RWPE2 (cell line): ENCODE measurements at places on chromosomes 1 and 21.

- DNase-seq: no peak
Observed at GRCh38 chr1:173175514-173176145, 31.5 kb downstream of the TNFSF4 start.

- DNase-seq: no peak
Observed at GRCh38 chr21:44285138-44285992, at the start of gene AIRE. Gene AIRE (plus strand): TSS chr21:44285876. CDS start chr21:44286007, 131 bp downstream.

DNA sequence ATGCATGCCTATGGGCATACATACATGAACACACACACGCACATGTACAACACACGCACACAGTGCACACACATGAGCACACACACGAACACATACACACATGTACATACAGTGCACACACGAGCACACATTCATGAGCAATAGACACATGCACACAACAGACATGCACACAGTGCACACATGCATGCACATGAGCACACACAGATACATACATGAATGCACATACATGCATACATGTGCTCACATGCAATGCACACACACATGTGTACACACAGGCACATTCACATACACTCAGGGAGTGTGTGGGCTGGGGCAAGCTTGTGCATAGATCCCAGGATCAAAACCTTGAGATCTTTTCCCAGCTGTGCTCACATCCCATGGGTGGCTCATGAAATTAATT lies 18.9 kb downstream of the CRYAA start:
- peak; percentile 6 for DNase-seq

DNA sequence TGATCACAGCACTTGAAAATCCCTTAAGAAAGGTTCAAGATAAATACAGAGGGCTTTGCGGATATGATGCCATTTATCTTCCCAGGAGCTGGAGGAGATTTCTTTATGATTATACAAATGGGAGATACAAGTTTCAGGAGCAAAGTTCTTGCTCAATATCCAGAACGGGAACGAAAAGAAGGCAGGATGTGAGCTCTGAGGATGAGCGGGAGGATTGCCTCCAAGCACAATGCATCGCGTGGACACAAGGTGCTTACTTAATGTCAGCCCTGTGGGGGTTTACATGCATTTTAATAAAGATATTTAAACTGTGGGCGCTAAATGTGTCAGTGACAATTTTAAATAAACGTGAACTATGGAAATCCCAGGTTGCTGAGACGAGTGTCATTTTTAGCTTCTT lies 59.0 kb downstream of the SYT6 start:
- no peak for DNase-seq

DNA sequence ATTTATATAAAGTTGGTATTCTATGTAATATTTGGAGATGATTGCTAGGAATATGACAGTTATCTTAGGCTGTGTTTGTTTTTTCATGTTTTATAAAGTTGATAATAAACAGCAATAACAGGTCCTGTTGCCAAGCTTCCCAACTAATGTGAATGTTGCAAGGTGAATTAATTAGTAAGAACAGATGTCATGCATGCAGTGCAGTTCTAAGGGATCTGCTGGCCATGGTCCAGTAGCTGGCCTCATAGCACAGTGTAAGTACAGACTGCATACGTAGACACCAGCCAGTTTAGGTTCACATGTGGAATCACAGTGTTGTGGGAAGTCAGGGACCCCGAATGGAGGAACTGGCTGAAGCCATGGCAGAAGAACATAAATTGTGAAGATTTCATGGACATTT lies 478.2 kb downstream of the NEGR1 start:
- DNase-seq: no peak

DNA sequence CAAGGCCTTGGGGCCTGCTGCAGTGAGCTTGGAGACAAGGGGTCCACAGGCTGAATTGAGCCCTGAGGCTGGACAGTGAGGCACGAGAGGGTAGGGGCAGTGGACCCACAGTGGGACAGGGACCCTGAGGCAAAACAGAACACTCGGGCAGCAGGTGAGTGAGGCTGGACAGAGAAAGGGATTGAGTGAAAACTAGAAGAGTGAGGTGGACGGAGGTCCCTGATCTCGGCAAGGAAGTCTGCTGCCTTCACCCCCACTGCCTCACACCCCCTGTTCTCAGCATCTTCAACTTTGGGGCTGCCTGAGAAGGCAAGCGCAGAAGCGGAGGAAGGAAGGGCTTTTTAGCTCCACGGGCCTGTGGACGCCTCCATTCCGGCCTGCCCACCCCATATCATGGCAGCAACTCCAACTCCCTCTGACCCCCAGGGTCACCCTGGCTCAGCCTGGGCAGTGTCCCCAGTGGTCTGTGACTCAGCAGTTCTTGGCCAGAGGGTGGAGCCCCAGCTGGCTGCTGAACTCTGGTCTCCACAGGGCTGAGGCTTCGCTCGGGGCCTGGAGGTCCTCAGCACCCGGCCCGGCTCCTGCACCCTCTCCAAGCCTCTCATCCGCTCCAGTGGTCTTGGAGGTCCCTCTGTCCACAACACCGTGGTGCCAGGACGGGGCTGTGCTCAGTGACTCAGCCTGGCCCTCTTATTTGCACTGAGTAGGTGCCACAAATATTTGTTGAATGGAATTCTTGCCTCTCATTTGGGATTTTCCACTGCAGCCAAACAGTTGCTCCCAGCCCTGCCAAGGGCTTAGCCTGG lies 60.0 kb upstream of the EPS8L3 start:
- DNase-seq: no peak

- DNase-seq: no peak
Observed at GRCh38 chr1:236795757-236796667, 920 bp downstream of the MTR start.

GRCh38 chr1:51044199-51044598 lies 57.8 kb upstream of the C1orf185 start:
- DNase-seq: no peak

DNA sequence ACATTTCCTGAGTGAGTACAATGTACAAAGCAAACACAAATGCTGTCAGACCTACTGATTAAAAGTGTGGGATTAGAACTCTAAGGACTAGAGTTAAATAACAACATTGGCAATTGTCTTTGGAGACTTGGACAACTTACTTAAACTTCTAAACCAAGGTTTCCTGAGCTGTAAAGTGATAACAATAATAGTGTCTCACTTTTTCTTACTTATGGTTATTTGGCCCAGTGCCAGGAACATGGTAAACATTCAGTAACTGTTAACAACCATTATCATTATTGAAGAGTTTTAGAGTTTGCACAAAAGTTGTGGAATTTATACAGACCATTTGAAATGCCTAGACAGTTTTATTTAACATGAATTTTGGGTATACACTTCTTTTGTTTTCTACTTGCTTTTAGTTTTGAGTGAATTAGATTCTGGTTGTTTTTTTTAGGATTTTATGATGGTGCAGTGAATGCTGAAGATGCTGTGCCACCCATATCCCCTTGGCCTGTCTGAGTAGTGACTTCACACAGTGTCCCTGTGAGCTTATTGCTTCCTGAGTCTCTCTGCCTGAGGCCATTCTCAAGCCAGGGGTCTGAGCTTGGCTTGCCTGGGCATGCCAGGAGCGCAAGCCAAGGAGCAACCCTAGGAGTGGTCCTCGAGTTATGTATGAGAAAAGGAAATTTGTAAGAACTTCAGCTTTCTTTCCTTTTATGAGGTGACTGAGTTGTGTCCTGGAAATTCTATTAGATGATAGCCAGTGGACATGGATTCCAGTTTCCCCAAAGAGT lies 932.8 kb downstream of the TTLL7 start:
- no peak for DNase-seq

DNA sequence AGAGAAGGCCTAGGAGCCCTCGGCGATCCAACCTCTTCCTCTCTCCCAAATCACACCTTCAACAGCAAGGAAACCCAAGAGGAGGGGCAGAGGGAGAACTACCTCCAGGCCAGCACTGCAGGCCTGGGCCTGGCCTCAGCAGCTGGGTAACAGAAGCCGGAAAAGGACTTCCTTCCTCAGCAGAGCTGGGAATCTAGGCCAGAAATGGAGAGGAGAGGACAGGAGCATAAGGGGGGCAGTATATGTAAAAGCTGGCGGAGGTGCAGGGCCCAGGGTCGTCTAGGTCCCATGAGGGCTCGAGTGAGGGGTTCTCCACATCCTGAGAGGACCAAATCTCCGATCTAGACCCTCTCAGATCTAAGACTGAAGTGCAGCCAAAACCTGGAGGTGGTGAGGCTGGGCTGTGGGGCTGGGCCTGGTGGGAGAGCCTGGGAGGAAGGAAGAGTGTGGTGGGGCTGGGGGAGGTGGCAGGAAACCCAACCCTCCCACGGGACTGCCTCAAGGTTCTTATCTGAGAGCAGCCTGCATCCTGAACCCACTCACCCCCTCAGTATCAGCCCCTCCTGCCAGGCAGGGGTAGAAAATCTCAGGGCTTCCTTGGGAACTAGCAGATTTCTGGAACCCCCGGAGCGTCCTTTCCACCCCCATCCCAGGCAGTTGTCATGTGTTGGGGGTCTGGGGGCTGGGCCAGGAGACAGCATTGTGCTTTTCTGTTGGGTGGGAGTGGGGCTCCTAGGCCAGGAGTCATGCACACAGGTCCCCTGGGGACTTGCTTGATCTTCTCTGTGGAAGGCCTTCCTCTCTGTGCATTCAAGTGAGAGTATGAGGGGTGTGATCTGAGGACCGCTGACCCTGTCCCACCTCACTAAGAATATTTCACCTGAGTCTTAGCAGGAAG lies 33.0 kb downstream of the PIK3C2B start:
- DNase-seq: no peak

DNA sequence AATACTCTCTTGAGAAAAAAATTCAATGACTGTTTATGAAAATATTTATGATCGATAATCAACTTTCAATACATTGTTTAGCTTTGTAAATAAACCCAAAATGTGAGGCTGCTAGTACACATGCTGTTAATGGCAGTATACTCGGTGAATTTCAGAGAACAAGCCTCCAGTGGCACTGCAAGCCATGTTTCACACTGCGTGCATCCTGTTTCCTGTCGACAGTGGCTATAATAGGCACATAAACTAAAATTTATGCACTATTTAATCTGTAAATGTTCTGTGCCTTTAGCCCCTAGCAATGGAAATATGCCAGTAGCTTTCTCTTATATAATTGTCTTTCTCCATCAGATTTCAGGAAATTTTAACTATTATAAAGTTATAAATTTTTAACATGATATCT lies 26.3 kb upstream of the RGS18 start:
- DNase-seq: no peak
